ENCODE measurements at places on chromosomes 12 and 14. TPM values are rescaled to one million over a fixed set of nuclear protein-coding genes. Genes with fewer than 3 reads are reported as not detected.

Gene VDR
- total RNA-seq = 1.3 TPM

Gene CSRP2
- total RNA-seq = 15.7 TPM

Gene RBM19
- 15.7 TPM for total RNA-seq

Gene ANKRD13A
- 15.5 TPM for total RNA-seq

Gene KRT6B
- not detected for total RNA-seq

Gene KRT79
- not detected for total RNA-seq

DNA sequence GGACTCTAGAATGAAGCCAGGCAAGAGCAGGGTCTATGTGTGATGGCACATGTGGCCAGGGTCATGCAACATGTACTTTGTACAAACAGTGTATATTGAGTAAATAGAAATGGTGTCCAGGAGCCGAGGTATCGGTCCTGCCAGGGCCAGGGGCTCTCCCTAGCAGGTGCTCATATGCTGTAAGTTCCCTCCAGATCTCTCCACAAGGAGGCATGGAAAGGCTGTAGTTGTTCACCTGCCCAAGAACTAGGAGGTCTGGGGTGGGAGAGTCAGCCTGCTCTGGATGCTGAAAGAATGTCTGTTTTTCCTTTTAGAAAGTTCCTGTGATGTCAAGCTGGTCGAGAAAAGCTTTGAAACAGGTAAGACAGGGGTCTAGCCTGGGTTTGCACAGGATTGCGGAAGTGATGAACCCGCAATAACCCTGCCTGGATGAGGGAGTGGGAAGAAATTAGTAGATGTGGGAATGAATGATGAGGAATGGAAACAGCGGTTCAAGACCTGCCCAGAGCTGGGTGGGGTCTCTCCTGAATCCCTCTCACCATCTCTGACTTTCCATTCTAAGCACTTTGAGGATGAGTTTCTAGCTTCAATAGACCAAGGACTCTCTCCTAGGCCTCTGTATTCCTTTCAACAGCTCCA lies 39.6 kb downstream of the DAD1 start:
- DNase-seq = no peak

DNA sequence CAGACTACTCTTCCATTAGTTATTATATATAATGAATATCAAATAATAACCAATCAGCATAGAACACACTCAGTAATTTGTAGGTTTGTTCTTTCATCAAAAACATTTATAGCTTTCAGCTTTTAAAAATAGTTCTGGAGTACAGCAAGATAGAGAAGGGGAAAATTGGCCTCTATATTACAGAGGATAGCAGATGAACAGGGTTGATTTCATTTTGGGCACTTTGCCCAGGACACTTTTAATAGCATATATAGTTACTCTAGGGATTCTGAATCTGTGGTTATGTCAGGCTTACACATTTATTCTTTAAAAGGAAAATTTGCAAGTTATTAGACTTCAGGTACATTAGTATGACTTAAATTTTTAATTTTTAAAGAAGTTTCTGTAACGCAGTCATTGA lies 52.6 kb downstream of the IFT81 start:
- no peak for DNase-seq

DNA sequence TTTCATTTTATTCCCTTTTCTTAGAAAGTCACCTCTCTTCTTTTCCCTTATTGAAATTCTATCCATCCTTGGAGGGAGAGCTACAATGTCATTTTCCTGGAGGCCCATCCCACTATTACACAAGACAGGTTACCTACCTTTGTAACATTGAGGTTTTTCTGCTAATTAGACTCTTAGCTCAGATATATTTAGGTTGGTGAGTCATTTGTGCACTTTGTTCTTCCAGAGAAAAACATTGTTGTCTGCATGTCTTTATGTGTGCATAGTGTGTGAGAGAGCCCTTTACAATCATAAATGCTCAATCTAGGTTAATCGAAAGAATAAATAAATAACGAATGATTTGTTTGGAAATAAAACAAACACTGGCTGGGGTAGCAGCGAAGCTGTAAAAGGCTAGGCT lies 191.8 kb downstream of the DACT1 start:
- no peak for DNase-seq

DNA sequence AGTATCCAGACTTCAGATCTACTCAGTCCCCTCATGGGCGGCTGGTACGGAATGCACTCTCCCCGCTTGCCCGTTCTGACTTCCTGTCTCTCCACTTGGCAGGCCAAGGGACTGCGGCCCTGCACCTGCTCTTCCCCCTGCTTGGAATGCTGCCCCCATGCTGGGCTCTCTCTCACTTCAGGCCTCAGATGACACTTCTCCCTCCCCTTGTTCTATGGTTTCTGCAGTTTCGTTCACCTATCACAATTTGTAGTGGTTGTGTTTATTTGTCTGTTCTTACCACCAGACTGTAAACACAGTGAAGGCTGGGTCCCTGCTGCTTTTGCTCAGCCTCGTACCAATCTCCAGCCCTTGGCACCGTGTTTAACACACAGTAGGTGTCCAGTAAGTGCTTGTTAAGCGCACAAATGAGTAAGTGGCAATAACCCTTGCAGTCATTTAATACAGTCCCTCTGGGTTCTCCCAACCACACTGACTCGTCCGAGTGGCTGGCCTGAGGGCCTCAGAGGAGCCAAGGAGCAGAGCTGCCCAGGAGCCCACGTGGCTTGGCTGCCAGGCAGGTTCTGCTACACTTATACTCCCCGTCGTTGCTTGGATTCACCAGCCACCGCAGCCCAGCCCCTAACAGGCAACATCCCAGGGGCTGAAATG lies 11.8 kb downstream of the SLC6A12 start:
- DNase-seq = no peak

GRCh38 chr12:114407842-114408411 lies 2.0 kb upstream of the TBX5 start:
- DNase-seq = no peak

DNA sequence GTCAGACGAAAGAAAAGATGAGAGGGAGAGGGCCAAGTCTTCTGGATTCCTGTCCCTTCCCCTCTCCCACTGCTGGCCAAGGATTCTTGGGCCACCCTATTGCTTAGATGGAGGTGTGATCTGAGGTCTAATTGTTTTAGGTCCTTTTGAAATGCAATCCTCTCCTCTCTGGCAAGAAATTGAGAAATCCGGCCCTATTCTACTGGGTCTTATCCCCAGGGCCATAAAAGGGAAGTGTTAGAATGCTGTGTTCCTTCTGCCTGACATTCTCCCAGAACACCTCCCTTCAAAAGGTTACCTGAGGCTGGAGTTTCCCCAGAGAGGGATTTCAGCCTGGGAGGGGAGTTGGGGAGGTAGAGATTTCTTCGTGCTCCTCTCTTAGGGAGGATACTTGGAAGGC lies 4.4 kb downstream of the WNT5B start:
- DNase-seq = no peak

GRCh38 chr14:60356386-60356785 lies 107.4 kb downstream of the PPM1A start:
- DNase-seq = no peak

DNA sequence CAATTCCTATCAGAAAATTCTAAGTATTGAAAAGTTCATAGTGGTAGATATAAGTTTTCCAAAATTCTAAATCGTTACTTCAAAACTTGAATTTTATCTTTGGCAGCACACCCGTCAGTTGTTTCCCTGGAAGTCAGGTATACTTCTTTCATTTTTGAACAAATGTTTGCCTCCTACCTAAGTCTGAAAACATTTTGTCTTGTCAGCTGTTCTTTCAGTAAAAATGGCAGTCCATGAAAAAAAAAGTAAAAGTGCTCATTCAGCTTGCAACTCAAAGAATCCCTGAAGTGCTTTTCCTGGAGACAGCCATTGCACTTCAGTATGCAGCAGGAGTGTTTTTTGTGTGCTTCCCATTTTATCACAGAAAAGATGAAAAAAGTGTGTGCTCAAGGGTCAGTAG lies 130.1 kb upstream of the NEDD1 start:
- no peak for DNase-seq
